ENCODE measurements at places on chromosomes 6 and 20.

- DNase-seq = no peak
These were observed 35.9 kb downstream of the SLC2A12 start for GRCh38 chr6:134016558-134016814.

- DNase-seq = no peak
These were observed 63.5 kb upstream of the BHLHE23 start for GRCh38 chr20:63070301-63070625.

GRCh38 chr20:37986044-37986858 lies 47.0 kb downstream of the TTI1 start:
- no peak for DNase-seq

DNA sequence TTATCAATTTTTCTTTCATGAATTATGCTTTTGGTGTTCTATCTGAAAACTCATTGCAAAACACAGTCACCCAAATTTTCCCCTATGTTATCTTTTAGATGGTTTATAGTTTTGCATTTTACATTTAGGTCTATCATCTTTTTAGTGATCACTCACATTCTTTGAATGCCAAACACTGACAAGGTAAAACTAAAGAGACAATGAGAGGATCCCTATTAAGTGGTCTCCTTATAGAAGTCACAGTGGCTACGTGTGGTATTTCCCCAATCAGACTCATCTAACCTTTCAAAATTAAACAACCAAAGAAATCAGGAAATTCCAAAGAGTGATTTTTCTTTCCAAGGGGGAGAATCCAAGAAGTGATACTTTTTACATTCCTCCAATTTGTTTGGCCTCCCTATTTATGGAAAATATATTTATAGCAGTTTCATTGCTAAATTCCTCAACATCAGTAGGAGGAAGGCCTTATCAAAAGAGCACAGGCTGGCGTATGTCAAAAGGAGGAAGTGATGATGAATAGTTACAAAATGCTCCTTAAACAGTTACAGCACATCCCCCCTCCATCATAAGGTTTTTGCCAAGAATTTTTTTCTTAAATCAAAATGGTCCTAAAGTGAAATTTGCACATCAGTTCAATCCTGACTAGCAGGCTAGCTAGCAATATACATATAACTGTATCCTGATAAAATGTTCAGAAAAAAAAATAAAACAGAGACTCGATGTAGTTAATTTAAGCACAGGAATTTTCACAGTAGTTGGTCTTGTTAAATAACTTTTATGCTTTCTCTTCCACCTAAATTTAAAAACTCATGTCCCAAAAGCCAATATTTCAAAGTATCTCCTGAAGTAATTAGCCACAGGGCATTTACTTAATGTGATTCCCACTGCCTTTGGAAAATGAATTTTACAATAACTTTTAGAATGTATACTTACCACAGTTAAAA lies 76.2 kb upstream of the IPCEF1 start:
- peak; percentile 54 for DNase-seq

Measured in K562 (cell line).